ENCODE measurements at places on chromosomes 5 and 9.

- DNase-seq = no peak
These were observed 121.8 kb downstream of the SEMA6A start for GRCh38 chr5:116452774-116453368.

- DNase-seq = no peak
These were observed 92.2 kb downstream of the DOCK8 start for GRCh38 chr9:306907-307306.

DNA sequence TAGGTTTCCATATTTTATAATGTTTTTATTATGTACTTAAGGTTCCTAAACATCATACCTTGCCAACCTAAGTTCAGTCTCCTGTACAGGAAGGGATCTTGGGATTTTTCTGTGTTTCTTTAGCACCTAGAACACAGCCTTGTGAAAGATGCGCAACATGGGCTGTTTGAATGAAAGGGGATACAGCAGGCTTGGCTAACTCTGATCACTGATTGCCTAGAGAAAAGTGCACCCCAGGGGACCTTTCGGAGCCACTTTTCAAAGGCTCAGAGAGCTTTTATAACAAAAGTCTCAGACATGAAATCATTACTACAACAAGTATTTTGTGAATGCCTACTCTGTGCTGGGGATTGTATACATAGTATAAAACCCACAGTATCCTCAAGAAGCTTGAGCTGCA lies 261.6 kb downstream of the BNC2 start:
- DNase-seq = no peak

GRCh38 chr9:104810421-104811339 lies 46.8 kb downstream of the NIPSNAP3B start:
- peak; percentile 44 for DNase-seq

GRCh38 chr9:3343671-3344070 lies 182.1 kb downstream of the RFX3 start:
- DNase-seq = no peak

DNA sequence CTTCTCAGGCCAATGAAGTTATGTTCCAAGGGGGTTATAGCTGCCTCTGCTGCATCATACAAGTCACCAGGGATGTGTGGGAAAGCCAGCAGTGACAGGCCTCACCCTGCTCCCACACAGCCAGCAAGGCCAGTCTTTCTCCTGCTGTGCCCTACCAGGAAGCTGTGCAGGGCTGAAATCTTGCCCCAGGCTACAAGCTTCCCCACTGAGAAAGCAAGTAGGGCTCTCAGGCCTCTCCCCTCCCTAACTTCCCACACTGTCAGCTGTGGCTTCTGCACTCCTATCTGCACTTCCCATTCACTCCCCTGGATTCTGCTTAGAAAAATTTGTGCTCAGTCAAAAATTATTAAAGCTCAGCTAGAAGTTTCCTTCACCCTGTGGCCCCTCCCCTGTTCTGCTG lies 611.2 kb upstream of the ZNF608 start:
- no peak for DNase-seq

DNA sequence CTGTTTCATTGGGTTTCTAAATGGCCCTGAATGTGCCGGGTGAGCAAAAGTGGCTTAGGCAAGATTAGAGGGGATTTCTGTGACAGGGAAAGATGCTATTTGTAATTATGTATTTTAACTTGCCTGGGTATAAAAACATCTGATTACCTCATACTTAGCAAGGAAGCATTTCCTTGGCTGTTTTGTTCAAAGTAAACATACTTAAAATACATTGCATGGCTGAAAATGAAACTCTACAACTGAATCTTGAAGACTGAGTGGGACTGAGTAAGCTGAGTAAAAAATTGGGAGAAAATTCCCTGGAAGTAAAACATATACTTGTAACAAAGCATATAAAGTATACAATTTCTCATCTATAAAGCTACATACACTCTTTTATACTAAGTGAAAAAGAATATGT lies 197.5 kb downstream of the IRX1 start:
- no peak for DNase-seq

GRCh38 chr5:10602031-10602806 lies 38.3 kb downstream of the ANKRD33B start:
- DNase-seq = no peak

DNA sequence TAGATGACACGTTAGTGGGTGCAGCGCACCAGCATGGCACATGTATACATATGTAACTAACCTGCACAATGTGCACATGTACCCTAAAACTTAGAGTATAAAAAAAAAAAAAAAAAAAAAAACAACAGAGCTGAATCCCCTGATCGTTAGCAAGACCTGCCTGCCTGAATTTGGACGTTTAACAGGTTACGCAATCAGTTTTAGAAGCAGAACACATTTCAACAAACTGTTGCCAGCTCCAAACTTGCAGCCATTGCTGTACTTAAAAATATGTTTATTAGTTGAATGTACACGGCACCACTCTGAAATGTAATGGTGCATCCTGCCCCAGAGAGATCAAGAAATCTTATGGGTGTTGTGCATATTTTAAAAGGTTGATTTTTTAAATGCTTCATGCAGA lies 680.0 kb downstream of the TLE4 start:
- DNase-seq = no peak

- DNase-seq = peak; percentile 60
These were observed 17.9 kb downstream of the TMEM245 start for GRCh38 chr9:109101810-109102209.

DNA sequence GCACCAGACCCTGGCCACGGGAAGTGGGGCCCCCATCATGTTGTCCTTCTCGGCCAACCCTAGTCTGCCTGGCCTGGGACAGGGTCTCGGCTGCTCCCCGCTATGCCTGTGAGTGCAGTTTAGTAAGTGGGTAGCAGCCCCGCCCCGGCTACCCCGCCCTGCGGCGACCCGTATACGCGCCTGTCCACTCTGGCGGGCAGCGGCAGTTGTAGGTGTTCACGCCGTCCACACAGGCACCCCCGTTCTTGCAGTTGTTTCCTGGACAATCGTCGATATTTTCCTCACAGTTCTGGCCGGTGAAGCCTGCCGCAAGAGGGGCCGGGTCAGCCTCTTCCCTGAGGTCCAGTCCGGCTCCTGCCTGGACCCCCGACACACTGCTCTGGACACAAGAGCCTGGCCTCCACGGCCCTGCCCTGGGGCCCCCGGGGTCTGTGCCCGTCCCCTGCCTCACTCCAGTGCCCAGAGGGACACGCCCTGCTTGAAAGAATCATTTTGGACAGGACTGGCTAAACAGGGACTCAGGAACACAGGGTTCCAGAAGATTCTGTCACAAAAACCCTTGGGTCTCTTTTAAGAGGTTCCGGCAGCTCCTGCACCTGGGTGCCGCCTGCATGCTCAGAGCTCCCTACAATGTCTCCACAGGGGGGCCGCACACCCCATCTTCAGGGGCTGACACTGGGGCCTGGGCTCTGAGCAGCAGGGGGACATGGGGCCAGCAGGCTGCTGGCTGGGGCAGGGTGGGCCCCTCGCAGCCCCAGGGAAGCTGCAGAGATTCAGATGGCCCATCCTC lies 26.4 kb downstream of the NOTCH1 start:
- no peak for DNase-seq

GRCh38 chr9:36132086-36132485 lies 4.4 kb upstream of the GLIPR2 start:
- DNase-seq = peak; percentile 62

- no peak for DNase-seq
These were observed 1.7 kb downstream of the SIL1 start for GRCh38 chr5:139196296-139196956.

- DNase-seq = no peak
These were observed 45.3 kb upstream of the AKNA start for GRCh38 chr9:114433086-114433485.

DNA sequence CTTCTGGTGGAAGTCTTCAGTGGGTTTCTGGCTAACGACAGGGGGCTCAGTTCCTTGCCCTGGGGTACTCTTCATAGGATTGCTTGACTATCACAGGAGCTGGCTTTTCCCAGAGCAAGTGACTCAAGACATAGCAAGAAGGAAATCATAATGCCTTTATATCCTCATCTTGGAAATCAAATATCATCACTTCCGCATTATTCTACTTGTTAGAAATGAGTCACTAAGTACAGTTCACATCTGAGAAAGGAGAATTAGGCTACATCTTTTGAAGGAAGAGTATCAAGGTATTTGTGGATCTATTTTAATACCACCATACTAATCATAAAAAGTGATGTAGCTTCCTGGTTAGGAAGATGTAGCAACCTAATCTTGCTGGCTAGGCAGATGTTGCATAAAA lies 148.2 kb upstream of the RAI14 start:
- no peak for DNase-seq

DNA sequence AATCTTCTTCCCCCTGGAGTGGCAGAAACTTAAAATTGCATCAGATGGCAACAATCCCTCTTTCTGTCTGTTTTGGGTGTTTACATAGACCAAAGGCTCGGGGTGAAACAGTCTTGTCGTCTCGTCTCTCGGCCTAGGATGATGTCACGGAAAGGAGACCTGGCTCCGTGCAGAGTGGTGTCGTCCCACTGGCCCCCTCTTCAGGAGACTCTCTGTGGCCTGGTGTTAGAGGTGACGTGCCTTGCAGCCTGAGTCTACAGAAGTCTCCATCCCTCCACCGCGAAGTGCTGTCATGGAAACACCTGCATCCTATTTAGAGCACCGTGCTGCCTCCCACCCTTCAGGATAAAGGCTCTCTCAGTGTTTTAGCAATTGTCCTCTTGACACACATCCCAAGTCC lies 409.7 kb downstream of the IRX1 start:
- no peak for DNase-seq

DNA sequence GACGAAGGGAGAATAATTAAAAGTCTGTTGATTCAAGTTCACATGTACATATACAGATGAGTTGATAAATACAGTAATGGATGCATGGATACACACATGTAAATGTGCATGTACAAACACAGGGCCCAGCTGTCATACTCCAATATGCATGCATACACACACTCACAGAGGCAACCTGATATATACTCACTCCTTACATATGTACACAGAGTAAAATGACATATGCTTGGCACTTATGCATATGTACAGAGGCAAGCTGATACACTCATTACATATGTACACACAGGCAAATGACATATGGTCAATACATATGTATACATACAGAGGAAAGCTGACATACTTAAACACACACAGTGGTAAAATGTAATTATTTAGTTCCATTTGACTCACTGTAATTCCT lies 7.2 kb upstream of the TMEFF1 start:
- DNase-seq = no peak

- DNase-seq = no peak
These were observed 14.0 kb upstream of the TMEM171 start for GRCh38 chr5:73106335-73106734.

- DNase-seq = no peak
These were observed 167.4 kb downstream of the ZDHHC21 start for GRCh38 chr9:14525856-14526255.

DNA sequence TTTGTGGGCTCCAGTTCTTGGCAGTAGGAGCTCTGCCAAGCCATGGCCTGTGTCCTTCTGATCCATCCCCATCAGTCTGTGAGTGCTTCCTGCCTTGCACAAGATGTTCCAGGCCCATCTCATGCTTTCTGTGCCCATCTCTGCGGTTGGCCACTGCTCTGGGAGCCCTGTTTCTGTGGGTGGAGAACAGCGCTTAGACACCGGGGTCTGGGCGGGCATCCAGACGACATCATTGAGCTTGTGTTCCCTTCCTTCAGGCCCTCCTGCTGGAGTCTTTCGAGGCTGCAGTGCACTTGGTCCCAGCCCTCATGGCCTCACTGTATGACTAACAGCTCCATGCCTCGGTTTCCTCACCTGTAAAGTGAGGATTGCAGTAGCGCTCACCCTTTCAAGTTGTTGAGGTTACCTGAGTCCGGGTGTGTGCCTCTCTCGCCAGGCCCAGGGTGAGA lies 14.9 kb upstream of the CARD19 start:
- no peak for DNase-seq

DNA sequence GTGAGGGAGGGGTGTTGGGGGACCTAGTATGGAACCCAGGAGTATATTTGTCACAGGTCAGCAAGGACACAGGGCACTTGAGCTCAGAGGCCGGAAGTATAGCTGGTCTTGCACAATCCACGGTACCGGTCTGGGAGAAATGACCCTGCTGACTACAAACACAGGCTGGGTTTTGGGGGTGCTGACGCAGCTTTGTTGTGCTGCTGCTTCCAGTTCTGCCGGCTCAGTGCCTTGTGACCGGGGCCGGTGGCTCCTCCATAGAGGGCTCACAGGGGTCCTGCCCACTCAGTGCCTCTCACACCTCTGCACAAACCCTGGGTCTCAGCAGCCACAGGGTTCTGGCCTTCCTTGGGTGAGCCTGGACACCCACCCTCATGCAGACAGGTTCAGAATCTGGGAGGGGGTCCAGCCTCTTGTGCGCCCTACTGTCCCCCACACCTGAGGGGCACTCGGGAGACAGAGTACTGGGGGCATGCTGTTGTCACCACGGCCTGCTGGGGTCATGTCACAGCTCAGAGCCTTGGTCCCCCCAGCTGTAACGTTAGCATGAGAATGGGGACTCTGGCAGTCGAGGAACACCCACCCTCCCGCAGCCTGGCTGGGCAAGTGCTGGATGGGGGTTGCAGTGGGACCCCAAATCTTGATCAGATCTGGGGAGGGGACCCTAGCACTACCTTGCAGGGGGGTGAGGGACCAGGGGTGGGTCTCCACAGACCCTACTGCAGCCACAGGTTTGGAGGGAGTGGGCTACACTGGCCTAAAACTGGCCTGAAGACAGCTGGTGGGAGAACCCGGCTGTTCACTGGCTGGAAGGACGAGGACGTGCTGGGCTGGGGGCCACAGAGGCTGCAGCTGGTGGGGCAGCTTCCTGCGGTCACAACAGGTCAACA lies 17.7 kb downstream of the NINJ1 start:
- no peak for DNase-seq

- DNase-seq = no peak
These were observed 18.3 kb downstream of the RFX3 start for GRCh38 chr9:3507395-3508077.

DNA sequence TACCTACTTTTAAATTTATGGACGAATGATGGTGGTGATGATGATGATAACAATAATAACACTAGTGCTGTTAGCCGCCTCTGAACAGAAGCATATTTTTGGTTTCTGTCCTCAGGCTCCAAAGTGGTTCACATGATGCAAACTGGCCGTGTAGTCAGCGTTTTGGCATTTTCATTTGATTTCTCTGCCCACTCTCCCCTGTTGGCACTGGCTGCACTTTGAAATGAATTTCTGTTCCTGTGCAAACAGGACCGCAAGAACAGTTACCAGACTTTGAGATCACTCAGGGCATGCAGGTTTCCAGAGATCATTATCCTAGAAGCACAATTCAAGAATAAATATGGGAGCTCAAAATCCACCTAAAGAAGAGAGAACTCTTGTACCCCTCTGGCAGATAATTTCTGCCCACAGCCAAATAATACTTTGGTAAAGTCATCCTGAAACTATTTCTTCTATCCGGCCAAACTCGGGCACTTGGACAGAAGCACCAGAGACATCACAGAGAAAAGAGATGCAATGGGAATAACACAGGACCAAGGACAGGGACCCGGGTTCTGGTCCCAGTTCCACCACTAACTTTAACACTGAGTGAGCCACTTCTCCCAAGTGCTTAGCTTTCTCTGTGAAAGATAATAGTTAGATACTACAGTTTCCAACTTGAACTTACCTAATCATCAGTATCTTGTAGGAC lies 201.7 kb upstream of the PTGER4 start:
- DNase-seq = no peak

GRCh38 chr5:10984021-10984715 lies 223.1 kb upstream of the DAP start:
- DNase-seq = no peak

Measured in fibroblast of upper back skin (primary cell).